ENCODE measurements at places on chromosomes 7 and 10.

DNA sequence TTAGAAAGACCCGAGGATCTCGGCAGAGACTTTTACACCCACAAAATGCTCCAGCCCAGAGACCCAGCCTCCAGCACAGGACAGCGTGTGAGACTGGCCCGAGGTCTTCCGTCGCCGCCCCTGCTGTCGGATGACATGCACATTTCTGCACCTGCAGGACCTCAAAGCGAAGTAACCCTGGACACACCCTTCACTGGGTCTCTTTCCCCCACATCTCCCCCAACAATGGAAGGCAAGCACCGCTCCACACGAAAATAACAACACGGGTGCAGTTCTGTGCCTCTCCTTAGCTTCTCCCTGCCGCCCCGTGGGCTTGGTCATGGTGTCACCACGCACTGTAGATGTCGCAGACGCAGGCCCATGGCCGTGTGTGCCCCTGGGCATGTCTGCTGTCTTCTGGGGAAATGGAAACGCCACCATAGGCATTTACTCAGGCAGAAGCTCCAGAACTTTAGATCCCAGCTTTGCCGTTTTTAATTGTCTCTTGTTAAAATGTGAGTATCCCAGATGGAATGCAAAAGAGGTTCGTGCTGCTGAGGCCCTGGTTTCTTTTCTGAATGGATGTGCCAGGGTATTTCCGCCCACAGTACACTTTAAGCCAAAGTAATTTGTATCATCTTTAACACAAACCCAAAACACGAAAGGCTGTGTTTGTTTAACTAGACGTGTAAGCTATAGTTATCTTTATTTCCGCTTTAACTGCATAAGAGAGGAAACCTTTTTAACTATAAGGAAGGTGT is 237.9 kb downstream of the MGMT start:
- DNase-seq: no peak

DNA sequence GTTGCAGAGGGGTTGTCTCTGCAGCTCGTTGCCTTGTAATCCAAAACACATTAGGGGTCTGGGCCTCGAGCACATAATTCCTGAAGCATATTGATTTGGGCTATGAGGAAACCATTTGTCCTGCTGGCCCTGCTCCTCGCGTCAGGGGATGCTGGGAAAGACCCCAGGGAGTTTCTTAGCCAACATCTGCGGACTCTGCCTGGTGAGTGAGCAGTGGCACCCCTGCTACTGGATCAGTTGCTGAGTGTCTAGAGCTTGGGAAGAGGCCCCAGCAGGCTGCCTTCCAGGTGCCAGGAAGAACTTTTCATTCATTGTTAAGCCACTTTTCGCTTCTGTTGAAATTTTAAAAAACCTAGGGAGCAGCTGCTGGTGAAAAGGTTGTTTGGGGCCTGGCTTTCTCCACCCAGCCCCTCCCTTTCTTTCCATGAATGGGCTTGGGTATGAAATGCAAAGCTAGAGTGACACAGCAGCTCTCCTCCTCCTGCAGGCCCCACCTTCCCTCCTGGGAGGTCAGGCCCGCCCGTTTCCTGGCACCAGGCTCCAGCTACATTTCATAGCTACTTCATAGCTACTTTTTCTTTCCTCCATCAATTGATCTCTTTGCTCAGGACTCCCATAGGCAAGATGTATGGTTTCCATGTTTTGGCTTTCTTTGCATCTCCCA is 26.8 kb downstream of the TACR2 start:
- DNase-seq: no peak

- DNase-seq: no peak
These were observed 37.1 kb upstream of the ZNF32 start for GRCh38 chr10:43685744-43686143.

DNA sequence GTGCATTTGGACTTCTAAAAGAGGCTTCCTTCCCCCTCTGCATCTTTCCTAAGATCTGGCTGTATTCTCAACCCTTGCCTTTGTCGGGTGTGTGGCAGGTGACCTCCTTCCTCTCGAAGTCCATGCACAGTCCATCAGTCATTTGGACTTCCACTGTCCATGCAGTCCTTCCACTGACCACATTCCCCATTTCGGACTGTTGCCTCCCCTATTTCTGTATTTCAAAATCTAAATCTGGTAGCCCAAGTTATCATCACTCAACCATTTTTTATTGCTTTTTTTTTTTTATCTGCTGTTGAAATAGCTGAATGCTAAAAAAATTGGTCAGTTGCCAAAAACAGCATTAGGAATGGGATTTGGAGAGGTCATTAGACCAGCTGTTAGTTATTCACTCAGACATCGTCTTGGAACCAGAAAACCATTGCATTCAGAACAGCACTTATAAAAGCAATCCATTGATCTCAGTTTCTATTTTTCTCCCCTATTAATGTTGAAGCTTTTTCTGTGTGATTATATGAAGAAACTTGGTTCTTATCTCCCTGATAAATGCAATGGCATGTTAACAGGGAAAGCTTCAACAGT is 575.6 kb downstream of the KIF20B start:
- DNase-seq: no peak

GRCh38 chr7:117164620-117165019 is 158.2 kb downstream of the WNT2 start:
- no peak for DNase-seq

Measured in activated T-cell treated with anti-CD3 and anti-CD28 coated beads for 48 hours (primary cell).